ENCODE measurements at places on chromosomes 1 and 21.

DNA sequence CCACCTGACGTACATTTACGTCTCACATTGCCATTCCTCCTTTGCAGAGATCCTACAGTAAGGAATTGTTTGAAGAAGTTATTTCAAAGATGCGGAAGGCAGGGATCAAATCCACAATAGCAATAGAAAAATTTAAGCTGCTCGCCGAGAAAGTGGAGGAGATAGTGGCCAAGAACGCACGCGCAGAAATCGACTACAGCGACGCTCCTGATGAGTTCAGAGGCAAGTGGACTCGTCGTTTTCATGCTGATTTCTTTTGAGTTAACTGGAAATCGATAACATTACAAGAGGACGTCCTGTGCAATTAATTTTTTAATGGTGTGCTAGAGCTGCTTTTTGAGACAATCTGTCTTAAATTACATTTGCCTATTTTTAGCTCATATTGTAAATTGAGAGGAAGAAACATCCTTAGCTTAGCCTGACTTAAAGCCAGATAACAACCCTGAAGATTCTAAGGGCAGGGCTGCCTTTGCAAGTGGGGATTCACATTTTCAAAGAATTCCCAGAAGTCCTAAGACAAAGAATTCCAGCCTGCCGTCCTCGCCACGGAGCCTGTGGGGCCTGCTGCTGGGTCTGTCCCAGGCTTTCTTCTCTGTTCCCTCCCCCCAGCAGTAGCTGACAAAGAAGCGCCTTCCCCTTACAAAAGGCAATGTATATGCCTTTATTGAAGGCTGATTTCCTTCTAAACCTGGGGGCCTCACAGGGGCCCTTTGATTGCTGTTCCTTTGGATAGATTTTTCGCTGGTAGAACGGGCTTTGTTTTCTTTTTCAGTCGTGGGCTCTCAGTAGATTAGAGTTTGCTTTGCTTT is 31.6 kb upstream of the KIF1B start:
- no peak for DNase-seq

DNA sequence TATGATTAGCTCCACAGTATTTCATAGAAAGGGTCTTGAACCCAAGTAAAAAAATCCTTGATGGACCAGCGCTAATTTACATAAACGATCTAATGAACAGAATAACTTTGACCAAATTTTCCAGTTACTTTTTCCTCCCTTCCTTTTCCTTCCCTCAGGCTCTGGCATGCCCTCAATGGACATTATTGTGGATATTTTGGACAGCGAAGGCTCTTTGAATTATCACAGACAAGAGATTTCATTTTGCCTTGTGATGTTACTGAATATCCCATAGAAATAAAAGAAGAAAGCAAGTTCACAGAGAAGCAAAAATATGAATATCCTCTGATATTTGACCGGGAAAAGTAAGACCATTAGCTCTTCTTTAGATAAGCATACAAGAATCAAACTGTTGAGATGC is 60.3 kb upstream of the EXO1 start:
- no peak for DNase-seq

DNA sequence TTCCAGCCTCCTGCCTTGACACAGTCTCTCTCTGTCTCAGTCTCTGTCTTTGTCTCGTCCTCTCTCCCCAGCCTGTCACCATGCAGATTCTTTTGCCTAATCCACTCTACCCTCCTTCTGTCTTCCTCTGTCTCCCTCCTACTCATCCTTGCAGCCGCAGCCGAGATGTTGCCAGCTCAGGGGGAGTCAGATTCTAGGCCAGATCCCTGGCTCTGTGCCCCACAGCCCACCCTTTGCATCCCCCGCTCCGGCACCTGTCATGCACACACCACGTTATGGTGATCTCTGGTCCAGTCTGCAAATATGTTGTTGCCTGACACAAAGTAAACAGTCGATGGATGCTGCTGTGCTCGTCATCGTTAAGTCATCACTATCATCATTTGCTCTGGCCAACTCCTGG is 35.5 kb upstream of the IGSF21 start:
- DNase-seq, result no peak

DNA sequence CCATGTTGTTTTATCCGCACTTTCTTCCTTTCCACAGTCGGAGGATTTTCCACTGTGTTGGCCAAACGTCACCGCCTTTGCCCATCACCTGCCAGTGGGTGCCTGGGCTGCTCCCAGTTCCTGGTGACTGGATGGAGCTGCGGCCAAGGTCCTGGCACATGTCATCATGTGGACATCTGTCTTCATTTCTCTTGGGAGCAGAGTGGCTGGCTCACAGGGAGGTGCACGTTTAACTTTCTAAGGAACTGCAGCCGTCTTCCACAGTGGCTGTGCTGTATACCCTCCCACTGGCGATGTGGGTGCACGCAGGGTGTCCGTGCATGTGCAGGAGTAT is 19.5 kb upstream of the RNF223 start:
- DNase-seq, result no peak

- no peak for DNase-seq
These were observed 95.9 kb downstream of the DDX20 start for GRCh38 chr1:111851552-111851951.

DNA sequence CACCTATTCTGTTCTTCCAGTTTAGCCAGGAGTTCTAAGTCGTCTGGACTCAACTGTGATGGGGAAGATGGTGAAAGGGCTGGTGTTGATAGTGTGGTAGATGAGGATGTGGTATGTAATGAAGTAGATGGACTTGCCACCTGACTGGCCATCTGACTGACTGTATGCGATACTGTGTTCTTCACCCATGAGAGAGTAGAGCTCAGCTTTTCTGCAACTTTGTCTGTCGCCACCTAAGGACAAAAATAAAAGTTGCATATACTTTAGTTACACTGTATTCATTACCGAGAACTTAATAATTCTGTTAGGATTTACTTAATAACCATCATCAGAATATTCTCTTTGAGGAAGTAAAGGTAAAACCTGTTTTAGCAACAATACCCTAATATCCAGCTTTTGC is 48.5 kb downstream of the EVI5 start:
- no peak for DNase-seq

- DNase-seq, result no peak
These were observed 73.5 kb downstream of the RPS6KC1 start for GRCh38 chr1:213124590-213124989.

DNA sequence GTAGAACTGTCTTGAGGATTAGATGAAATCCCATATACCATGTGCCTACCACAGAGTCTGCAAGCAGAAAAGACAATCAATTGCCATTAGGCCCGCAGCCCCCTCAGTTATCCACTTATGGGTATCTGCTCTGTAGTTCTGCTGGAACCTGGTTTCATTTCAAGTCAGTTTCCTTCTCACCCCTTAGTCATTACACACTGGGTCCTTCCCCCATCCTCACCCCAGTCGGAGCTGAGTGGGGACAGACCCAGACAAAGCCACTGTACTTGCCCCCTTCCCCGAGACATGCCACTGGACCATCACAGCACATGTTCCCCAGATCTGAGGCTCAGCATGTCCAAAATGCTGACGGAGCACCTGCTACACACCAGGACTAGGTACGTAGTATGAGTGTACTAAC is 21.2 kb downstream of the PGLYRP3 start:
- no peak for DNase-seq

DNA sequence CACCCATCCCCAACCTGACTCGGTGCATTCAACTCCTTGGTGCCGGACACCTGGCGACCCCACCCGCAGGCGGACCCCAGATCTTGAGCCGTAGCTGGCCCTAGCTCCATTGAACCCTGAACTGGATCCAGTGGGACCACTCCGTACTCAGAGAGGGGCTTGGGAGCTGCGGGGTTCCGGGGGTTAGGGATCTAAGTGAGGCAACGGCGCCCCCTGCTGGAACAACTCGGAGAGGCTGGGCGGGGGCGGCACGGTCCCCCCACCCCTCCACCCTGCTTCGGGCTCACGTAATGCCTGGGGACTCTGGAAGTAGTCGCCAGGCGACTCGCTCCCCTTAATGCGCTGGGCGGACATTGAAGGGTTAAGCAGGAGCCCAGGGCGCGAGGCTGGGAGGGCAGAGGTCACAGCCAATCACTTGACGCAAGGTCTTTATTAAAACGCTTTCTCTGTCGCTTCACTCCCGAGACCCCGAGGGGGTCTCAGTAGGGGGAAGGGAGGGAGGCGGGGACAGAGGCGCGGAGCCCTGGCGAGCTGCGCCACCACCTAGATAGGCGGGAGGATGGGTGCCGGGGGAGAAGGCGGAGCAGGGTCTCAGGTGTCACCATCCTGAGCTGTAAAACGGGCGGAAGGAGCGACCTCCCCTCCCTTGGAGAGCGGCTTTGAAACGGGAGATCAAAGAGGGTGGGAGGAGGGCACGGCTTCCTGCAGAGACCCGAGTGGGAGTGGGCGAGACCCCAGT is 704 bp upstream of the CRABP2 start:
- DNase-seq, result peak; percentile 92

- DNase-seq, result no peak
These were observed 29.9 kb downstream of the CHML start for GRCh38 chr1:241610056-241610815.

GRCh38 chr1:108124622-108125311 is 75.4 kb downstream of the SLC25A24 start:
- no peak for DNase-seq

GRCh38 chr1:227038401-227038800 is 98.3 kb downstream of the COQ8A start:
- DNase-seq, result no peak

GRCh38 chr1:206489980-206490770 is 17.2 kb upstream of the RASSF5 start:
- peak; percentile 93 for DNase-seq

GRCh38 chr1:55275151-55275748 is 60.1 kb upstream of the USP24 start:
- no peak for DNase-seq

GRCh38 chr21:33268737-33269441 is 2.7 kb downstream of the IL10RB start:
- no peak for DNase-seq

- DNase-seq, result no peak
These were observed 127.4 kb upstream of the DEPDC1 start for GRCh38 chr1:68624233-68624632.

- peak; percentile 69 for DNase-seq
These were observed 871 bp downstream of the TUFT1 start for GRCh38 chr1:151540982-151541377.
